Stimulated activated CD4-positive, alpha-beta T cell treated with anti-CD3 and anti-CD28 coated beads, TNF-alpha, amount 100 ng/mL, for 24 hours (primary cell): ENCODE measurements at places on chromosomes 6 and 20.

- DNase-seq: no peak
Observed at GRCh38 chr20:11447371-11448100, 470.2 kb upstream of the BTBD3 start.

- DNase-seq: no peak
Observed at GRCh38 chr6:107582086-107582485, 92.2 kb downstream of the SOBP start.

GRCh38 chr6:43455531-43456428 lies at the start of gene DLK2:
Gene DLK2, minus strand, starts transcription at chr6:43455548. Its CDS starts 723 bp downstream, at chr6:43454825.
- DNase-seq: peak; percentile 58

GRCh38 chr6:20574355-20574754 lies 40.1 kb downstream of the CDKAL1 start:
- no peak for DNase-seq

DNA sequence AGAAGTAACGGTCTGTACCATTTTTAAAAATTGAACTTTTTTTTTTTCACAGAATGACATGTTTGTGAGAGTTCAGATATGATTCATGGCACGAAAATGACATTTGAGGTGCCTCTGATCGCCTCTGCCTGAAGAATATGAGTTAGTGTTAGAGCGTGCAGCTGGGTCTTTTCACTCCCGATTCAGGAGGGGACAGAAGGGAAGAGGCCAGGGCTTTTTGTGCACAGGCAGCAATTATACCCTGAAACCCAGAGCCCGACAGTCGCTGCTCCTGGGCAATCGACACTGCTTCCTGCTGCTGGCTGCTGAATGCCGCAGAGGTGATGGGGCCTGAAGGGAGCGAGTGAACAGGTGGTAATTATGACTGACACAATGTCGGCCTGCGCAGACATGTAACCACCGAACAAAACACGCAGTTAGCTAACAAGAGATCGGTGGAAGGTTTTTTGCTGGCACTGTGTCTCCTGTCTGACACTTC lies 652.0 kb upstream of the NOX3 start:
- DNase-seq: no peak

DNA sequence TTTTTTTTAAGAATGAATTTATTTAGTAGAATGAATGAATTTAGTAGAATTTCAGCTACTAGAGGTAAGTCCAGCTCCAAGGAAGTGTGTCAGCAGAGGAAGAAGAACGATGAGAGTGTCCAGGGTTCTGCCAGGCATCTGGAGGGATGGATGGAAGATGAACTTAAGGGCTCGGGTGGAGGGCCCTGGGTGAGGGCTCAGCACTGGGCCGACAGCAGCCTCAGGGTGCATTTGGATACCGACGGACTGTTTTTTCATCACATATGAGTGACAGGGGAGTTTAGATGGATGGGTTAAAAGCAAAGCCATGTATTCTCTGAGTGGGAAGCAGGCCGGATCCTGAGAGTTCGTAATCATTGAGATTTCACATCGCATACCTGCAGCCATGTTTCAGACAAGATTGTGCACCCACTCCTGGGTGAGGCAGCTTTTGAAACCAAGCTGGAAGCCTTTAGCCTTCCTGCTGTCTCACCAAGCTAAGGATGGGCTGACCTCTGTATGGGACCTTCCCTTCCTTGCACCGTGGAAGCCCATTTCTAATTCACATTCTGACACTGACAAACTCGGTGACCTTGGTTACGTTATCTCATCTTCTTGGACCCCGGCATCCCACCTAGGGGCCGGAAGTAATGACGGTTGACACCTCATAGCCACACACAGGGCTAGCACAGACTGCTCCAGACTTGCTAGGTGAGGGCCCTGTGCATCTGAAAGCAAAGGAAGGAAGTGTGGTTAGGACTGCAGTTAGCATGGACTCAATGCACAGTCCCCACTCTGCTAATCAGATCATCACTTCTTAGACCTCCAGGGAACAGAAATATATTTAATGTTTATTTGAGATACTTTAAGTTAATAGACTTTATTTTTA lies 228.5 kb downstream of the SLC24A3 start:
- DNase-seq: no peak

GRCh38 chr20:23265226-23265625 lies 85.4 kb upstream of the NXT1 start:
- DNase-seq: no peak

- DNase-seq: no peak
Observed at GRCh38 chr6:125273965-125274364, 27.8 kb downstream of the HDDC2 start.

DNA sequence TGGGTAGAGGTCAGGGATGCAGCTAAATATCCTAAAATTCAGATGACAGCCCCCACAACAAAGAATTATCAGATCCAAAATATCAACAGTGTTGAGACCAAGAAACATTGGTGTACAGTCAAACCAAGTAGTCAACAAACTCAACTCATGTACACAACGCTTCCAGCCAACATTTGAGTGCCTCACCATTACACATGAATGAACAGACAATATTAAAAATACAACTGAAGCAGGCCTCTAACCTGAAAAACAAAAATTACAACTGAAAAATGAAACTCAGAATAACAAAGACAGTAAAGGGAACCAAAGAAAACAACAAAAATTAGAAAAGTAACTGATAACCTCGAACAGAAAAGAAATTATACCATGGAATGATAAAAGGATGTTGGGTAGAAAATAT lies 46.2 kb downstream of the HACE1 start:
- no peak for DNase-seq

DNA sequence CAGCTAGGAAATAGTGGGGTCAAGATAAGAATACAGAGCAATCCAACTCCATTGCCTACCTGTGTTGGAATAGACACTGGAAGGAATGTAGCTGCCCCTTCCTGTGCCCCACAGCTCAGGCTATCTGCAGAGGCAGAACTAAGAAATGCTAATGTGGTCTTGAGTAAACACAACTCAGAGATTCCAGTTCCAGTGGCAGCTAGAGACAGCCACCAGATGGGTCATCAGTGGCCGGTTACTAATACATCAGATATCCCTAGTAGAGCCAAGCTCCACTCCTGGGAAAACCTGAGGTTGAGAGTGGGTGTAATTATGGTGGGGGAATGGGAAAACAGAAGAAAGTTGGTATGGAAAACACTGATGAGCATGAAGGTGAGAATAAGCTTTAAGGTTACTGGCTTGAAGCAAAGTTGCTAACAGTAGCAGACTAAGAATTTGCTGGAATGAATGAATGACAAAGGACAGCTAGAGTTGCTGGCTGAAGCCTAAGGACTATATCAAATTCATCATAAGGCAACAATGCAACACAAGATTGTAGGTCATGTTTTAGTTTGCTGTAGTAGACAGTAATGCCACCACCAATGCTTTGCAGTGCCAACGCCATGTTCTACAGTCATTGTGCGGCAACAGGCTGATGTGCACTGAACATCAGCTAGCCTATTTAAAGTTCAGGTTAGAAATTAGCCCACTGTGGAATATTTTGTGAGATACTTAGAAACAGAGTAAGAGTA lies 28.3 kb upstream of the FAM83C start:
- no peak for DNase-seq

DNA sequence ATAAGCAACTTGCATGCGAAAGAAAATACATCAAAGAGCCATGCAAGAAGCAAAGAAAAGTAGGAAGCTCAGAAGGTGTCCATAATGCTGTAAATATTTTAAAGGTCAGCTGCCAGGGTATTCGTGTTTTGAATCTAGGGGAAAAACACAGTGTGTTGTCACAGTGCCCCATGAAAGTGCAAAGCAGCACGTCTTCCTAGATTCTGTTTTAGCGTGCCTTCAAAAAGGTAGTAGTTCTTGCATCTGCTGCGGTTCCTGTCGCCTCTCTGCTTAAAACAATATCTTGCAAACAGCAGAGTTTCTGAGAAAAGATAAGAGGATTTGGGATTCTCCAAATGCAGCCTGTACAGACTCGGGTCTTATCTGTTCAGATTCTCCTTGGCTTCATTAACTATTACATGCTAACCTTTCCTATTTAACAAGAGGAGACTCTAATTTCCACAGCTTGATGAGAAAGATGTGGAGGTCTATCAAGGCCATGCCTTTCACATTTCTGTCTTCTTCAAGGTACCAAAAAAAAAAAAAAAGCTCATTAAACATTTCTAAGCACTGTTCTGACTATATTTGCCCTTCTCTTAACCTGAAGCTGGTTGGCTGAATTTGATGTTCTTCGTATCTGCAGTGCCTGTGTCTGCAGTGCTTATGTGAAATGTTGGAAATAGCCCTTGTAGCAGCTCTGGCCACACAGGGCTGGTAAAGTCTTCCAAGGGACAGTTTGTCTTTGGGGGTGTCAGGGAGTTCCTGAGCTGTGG lies 297.5 kb downstream of the ADGB start:
- DNase-seq: no peak

- no peak for DNase-seq
Observed at GRCh38 chr20:32828029-32828680, 8.4 kb downstream of the MAPRE1 start.

- DNase-seq: no peak
Observed at GRCh38 chr6:23989885-23990533, 136.0 kb upstream of the NRSN1 start.

GRCh38 chr6:92495242-92495641 lies 924.1 kb downstream of the EPHA7 start:
- no peak for DNase-seq

- no peak for DNase-seq
Observed at GRCh38 chr6:46420921-46421638, 70.2 kb downstream of the RCAN2 start.

GRCh38 chr20:11130554-11131166 lies 456.9 kb upstream of the JAG1 start:
- DNase-seq: no peak

- no peak for DNase-seq
Observed at GRCh38 chr6:2794171-2794730, 29.1 kb downstream of the WRNIP1 start.

DNA sequence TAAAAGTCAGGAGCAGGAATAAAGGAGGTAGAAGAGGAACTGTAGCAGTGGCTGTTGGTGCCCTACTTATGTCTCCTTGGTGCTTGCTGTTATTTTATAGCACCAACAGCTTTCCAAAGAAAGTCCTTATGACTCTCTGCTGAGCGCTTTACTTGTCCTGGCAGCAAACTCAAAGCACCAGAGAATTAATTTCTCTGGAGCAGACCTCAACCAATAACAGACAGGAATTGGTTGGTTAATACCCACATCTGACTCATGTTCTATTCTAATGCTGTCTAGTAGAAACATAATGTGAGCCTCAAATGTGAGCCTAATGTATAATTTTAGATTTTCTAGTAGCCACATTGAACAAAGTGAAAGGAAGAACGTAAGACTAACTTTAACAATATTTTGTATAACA lies 685.9 kb downstream of the KIF16B start:
- no peak for DNase-seq

DNA sequence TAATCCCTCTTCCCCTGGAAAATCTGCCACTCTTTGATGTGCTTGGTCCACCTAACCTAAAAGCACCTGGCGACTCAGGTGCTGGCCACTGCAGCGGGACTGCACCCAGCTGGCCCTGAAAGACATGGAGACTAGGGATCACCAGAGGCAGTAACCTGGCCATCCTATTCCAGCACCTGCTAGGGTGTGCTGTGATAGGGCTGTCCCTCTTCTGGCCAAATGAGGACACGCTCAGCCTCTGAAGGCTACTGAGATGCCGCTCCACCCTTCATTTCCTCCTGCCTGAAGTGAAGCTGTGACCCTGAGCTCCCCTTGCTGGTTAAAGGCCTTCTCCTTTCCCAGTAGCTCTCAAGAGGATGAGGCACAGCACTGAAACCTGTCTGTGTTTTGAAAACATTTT lies 24.4 kb downstream of the FOXC1 start:
- no peak for DNase-seq

DNA sequence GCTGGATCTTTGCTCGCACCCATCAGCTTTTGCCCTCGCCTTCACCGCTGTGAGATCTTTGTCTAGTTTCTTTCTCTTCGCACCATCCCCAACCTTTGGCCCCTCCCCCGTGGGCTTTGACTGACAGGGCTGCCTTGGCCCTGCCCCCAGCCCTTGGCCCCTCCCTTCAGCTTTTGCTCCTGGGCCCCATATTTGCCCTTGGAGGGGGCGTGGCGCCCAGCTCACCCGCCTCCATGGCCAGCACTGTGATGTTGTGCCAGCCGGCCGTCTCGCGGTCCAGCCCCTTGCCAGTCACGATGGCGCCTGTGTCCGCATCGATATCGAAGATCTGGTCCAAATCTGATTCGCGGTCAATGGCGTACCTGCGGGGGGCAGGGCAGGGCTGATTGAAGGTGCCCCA lies 81.1 kb downstream of the CD40 start:
- no peak for DNase-seq

DNA sequence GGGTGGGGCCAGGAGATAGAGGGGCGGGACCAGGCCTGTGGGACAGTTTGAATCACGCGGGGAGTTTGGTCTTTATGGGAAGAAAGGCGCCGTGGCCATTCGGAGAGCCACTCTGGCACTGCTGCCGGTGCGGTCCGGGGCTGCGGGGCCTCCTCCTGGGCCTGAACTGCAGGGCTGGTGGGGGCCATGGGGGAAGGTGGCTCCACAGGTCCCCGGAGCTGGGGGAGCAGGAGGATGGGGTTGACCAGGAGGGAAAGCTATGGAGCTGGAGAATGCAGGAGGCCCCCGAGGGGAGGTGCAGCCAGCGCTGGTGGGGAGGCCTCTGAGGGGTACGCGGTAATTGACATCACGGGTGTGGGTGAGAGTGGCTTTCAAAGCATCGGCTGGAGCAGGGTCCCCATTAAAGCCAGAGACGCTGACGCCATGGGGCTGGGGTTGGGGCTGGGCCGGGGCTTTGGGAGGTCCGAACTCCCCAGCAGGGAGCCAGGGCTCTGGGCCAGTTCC lies 1.8 kb upstream of the BHLHE23 start:
- DNase-seq: no peak

DNA sequence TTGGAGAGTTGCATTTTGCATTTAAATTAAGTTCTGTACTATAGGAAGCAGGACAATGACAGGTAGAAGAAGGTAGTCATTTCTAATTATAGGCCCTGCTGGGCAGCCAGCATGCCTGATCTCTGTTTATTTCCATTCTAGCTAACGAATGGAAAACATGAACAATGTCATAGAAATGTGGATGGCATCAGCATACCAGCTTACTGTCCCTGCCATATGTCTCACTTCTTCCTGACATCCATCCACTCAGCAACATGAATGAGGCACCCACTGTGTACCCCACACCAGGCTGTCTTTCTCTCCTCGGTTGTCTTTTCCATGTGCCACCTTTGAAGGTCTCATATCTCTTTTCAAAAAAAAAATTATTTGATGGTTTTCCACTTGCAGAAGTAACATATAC lies 11.1 kb downstream of the ADTRP start:
- DNase-seq: no peak

DNA sequence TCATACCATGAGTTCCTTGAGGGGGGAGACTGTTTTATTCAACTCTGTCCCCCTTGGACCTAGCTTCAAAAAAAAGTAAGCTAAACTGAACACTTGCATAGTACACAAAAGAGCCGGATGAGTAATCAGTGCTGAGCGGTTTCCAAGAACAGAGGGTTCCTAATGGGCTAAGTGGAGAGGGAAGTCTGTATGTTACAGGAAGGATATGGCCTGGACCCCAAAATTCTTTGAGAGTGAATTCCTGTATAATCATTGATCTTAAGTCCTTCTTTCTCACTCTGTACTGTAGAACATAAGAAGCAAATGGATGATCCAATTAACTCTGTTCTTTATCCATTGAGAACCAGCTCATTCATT lies 324.7 kb upstream of the CNR1 start:
- DNase-seq: no peak

- DNase-seq: no peak
Observed at GRCh38 chr6:38273325-38273724, 366.4 kb downstream of the BTBD9 start.

- no peak for DNase-seq
Observed at GRCh38 chr6:40312213-40313015, 274.8 kb downstream of the LRFN2 start.

GRCh38 chr20:40006168-40006860 lies 682.7 kb downstream of the MAFB start:
- DNase-seq: no peak

GRCh38 chr20:38548356-38549083 lies 32.5 kb upstream of the ADIG start:
- no peak for DNase-seq
